ENCODE measurements at places on chromosomes 5 and 9.
A peak's percentile ranks its signal among the peaks of the same experiment; 100 is the strongest.

DNA sequence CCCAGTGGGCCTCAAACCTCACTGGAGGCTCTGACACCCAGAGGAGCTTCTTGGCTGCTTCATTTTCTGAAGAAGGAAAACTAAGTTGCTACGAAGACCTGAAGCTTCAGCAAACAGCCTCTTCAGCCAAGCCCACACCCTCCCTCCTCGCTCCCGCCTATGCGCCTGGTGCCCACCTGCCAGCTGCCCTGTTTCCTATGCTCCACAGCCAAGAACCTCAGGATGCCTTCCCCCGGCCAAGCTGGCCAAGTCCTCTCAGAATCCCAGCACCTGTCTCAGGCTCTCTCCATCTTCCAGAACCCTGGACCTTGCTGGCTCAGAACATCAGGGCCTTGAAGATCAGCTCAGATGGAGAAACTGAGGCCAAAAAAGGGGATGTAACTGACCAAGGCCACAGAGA lies 60.4 kb downstream of the STK10 start:
- H3K4me3 ChIP-seq = no peak overlapping the region
- no peaks in the 10 kb centered on the region for H3K27me3 ChIP-seq
- no peak overlapping the region for H3K27ac ChIP-seq

GRCh38 chr5:45639040-45639439 lies 57.1 kb downstream of the HCN1 start:
- no peak overlapping the region for H3K4me3 ChIP-seq
- peak; percentile 1 for DNase-seq
- H3K36me3 ChIP-seq = no peaks in the 10 kb centered on the region
- H3K4me1 ChIP-seq = no peaks in the 10 kb centered on the region

GRCh38 chr5:145938776-145939539 lies 2.6 kb downstream of the SH3RF2 start:
- H3K27ac ChIP-seq = no peak overlapping the region
- no peak overlapping the region for H3K4me3 ChIP-seq
- no peaks in the 10 kb centered on the region for H3K27me3 ChIP-seq
- H3K4me1 ChIP-seq = peaks cover 40% of the 10 kb centered on the region
- no peaks in the 10 kb centered on the region for H3K36me3 ChIP-seq
- peak; percentile 62 for DNase-seq

DNA sequence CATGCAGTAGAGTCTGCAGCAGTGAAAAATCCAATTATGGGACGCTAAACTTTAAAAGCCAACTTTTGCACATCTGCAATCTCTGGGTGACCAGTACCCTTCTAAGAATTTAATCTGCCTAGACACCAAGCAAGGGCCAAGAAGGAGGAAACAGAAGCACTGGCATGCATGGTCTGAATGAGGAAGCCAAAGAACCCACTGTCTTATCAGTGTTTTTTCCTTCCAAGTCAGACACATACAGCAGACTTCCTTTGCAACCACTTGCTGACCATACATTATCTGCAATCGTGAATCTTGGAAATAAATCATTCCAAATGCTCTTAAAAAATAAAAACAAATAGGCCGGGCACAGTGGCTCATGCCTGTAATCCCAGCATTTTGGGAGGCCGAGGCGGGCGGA lies 65.9 kb downstream of the DEPDC1B start:
- H3K4me3 ChIP-seq = no peak overlapping the region
- no peaks in the 10 kb centered on the region for H3K4me1 ChIP-seq
- H3K27me3 ChIP-seq = no peaks in the 10 kb centered on the region
- no peak for DNase-seq
- no peaks in the 10 kb centered on the region for H3K36me3 ChIP-seq

GRCh38 chr9:125929846-125930245 lies 182.7 kb downstream of the PBX3 start:
- H3K27ac ChIP-seq = peak overlapping the region; percentile 93
- peaks cover 43% of the 10 kb centered on the region for H3K36me3 ChIP-seq
- no peaks in the 10 kb centered on the region for H3K27me3 ChIP-seq
- no peak for DNase-seq
- no peak overlapping the region for H3K4me3 ChIP-seq

DNA sequence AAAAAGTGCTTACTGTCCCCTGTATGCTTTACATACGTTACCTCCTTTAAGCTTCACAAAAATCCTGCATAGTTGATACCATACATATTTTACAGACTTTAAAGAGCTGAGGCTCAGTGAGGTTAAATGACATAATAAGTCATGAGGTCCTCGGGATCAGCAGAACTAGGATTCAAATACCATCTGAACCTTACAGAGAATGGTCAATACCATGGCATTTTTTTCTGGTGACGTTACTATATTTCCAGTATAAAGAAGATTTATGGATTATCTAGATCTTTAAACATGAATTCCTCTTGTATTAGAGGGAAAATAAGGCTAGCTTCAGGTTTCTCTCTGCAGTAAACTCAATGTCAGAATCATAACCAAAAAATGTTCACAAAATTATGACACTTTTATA lies 153.7 kb upstream of the GPR151 start:
- DNase-seq = no peak
- H3K4me3 ChIP-seq = no peak overlapping the region
- H3K27me3 ChIP-seq = no peaks in the 10 kb centered on the region

- no peaks in the 10 kb centered on the region for H3K36me3 ChIP-seq
- no peaks in the 10 kb centered on the region for H3K27me3 ChIP-seq
- H3K4me3 ChIP-seq = no peak overlapping the region
- H3K4me1 ChIP-seq = no peaks in the 10 kb centered on the region
- DNase-seq = no peak
Observed at GRCh38 chr9:12740845-12741244, 34.0 kb upstream of the LURAP1L start.

DNA sequence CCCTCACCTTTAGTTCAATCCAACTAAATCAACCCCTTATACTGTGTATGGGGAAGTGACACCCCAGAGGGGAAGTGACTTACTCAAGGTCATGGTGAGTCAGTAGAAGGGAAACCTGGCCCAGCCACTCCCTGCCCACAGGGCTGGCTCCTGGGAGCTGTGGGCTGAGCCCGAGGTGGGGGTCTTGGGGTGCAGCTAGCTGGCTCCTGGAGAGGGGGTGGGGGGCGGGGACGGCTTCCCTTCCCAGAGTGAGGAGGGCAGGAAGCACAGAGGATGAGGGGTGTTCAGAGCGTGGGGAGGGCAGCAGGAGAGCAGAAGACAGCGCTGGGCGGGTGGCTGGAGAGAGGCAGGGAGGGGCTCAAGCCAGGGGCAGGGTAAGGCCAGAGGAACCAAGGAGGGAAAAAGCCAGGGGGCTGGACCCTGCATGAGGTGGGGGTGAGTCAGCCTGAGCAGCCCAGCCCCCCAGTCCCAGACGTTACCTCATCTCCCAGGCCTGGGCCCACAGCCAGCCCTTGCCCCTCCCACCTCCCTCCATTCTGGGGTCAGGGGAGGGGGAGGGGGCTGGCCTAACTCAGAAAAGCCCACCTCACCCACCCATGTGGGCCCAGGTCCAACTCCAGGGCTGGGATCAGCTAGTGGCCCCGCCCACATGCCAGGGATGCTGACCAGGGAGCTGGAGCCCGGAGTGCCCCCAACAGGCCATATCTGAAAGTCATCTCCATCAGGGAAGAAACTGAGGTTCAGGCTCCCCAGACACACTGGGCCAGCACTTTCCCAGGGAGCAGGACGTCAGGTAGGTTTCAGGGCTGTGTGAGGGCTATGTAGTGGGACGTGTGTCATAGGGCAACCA lies 2.8 kb downstream of the PDLIM7 start:
- H3K4me3 ChIP-seq = peak overlapping the region; percentile 94
- peak; percentile 88 for DNase-seq
- H3K27ac ChIP-seq = peak overlapping the region; percentile 80

DNA sequence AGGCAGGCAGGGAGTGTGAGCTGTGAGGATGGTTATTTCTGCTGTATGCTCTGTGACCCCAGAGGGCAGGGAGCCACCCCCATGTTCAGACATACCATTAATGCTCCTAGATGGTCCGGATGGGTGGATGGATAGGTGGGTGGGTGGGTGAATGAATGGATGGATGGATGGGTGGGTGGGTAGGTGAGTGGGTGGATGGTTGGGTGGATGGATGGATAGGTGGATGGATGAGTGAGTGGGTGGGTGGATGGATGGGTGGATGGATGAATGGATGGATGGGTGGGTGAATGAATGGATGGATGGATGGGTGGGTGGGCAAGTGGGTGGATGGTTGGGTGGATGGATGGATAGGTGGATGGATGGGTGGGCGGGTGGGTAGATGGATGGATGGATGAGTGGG lies 63.4 kb upstream of the BARHL1 start:
- H3K36me3 ChIP-seq = no peaks in the 10 kb centered on the region
- H3K27me3 ChIP-seq = no peaks in the 10 kb centered on the region
- no peak overlapping the region for H3K4me3 ChIP-seq
- H3K27ac ChIP-seq = no peak overlapping the region

DNA sequence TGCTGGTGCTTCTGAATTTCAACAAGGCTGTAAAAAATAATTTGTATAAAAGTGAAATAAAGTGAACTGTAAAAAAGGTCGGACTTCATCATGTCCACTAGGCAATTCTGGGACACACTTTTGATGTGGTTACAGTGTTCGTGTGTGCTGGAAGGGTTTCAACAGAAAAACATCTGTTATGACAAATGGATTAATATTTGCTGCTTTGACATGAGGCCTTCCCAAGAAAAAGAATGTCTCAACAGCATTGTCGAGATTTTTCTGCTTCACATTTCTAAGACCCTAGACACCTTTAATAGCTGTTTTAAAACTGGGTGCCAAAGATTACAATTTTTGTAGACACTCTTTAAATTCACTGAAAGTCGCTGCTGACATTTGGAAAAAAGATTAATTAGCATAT lies 216.6 kb downstream of the SLC12A2 start:
- H3K4me1 ChIP-seq = no peaks in the 10 kb centered on the region
- no peaks in the 10 kb centered on the region for H3K36me3 ChIP-seq
- H3K27ac ChIP-seq = no peak overlapping the region
- H3K27me3 ChIP-seq = no peaks in the 10 kb centered on the region
- no peak overlapping the region for H3K4me3 ChIP-seq
